ENCODE measurements at places on chromosomes 5 and 9.

DNA sequence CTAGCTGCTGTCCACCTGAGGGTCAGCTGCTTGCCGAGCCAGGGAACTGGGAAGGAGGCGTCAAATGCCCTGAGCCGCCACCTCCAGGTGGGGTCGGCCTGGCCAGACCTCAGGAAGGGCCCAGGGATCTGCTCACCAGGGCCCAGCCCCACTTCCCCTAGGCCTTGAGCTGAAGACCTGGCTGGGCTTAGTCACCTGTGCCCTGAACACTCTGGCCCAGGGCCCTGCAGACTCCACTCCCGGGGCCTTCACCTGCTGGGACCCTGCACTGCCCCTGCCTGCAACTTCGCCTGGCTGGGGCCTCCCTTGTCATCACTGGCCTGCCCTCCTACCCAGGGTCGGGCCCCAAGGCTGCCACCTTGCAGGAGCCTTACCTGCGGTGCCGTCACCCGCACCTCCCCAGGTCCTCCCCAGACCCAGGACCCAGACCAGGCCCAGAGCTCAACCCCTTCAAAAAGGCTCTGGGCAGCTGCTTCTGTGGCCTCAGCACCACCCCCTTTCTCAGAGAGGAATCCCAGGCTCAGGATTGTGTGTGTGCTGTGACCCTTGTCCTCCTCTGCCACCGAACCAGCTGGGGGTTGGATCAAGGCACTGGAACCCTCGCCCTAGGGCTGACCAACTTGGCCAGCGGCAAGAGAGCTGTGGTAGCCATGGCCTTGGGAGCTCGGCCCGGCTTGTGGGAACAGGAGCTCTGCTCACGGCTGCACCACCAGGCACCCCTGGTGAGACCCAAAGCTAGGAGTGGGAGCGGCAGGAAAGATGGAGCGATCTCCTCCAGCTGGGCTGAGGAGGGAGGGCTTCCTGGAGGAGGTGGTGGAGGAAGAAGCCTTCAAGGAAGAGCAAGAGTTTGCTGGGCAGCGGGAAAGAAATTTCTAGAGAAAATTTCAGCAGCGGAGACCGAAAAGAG lies 1.2 kb upstream of the NELFB start:
- no peak for DNase-seq

GRCh38 chr5:179406031-179406961 lies 61.0 kb upstream of the ADAMTS2 start:
- DNase-seq, result no peak

- DNase-seq, result no peak
These were observed 118.7 kb downstream of the ZNF462 start for GRCh38 chr9:106981396-106982287.

GRCh38 chr5:27130587-27130986 lies 92.2 kb upstream of the CDH9 start:
- DNase-seq, result no peak

- DNase-seq, result no peak
These were observed 402.9 kb upstream of the TYRP1 start for GRCh38 chr9:12290166-12290869.

DNA sequence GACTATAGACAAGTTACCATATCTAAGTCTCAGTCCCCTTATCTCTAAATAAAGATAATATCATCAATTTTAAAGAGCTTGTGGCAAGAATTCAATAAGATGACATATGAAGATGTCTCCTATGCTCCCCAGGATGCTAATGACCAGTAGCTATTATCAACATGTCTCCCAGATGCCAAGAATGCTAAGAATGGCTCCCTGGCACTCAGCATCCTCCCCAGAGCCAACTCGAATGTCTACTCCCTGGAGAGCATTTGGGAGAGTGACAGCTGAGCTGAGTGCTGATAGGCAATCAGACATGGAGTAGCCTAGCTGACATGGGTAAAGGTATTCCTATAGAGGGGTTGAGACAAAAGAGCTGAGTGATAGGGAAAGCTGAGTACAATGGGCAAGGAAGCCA lies 15.9 kb downstream of the P4HA2 start:
- DNase-seq, result no peak

DNA sequence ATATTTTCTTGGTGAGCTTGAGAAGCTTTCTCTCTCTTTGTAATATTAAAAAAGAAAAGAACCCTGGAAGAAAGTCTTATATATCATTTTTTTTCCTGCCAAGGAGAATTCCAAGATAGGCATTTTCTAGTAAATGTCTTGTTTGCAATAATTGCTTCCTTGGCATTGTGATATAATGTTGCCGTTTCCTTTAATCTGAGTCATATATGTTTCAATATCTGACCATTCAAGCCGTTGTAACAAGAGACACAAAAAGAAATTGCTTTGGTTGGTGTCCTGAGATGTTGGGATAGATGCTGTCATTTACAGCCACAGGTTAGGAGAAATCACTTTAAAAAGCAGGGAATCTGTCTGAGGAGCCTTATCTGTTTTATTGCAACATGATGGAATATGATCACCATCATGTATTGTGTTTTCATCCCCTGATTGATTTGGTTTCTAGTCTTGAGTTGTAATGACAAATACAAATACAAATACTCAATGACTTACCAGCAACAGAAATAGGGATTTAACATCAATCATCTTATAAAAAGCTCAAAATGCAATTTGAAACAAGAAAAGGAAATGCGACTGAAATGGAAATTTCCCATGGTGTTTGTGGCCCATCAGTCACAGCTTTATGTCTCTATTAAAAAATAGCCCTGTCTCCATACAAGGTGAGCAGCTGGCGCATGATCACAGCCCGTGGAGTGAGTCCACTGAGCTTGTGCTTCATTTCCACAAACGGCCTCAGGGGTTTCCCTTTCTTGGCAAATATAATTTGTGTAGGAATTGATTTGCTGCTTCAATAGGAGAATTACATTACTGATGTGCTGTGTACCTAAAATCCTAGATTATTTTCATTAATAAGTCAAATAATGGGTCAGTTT lies 250.1 kb upstream of the TRPC7 start:
- no peak for DNase-seq

DNA sequence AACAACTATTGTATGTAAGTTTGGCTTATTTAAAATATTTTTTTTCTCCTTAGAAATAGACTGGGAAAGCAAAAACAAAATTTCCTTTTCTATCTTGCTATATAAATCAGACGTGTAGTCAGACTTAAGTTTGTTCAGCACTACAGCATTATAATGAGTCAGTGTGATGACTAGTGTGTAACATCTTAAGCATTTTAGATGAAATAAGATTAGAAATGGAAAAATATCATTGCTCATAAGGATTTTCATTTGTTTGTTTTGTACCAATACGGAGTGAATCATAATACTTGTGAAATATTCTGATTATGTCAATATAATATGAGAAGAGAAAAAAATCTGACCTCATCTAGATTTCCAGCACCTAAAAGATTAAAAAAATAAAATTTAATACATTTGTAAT lies 64.7 kb upstream of the RICTOR start:
- DNase-seq, result no peak

DNA sequence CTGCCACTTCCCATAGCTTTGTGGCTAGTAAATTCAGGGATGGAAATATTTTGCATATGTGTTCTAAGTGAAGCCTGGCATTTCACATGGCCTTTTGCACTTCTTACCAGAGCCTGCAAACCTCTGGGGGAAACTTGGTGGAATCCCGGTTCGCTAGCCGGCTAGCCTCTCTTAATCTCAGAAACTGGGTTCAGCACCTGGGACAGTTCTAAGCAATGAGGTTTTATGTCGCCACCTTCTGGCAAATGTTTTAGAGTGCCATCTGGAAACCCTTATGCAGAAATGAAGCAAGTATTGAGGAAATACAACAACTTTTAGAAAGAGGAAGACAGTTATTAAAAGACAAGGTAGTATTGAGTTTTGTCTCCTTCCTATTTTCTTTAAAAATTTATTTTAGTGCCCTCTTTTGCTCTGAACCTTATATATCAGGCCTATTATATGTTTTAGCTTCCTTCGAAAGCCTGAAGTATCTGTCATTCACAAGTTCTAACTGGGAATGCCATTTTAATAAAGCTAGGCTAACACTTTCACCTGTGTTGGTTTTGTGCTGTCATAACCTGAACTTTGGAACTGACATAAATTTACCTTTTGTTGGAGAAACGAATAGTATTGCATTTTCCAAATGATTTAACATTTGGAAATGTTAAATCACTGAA lies 963 bp upstream of the HTR1A start:
- no peak for DNase-seq

GRCh38 chr9:92650839-92651621 lies 18.9 kb downstream of the IPPK start:
- DNase-seq, result no peak

DNA sequence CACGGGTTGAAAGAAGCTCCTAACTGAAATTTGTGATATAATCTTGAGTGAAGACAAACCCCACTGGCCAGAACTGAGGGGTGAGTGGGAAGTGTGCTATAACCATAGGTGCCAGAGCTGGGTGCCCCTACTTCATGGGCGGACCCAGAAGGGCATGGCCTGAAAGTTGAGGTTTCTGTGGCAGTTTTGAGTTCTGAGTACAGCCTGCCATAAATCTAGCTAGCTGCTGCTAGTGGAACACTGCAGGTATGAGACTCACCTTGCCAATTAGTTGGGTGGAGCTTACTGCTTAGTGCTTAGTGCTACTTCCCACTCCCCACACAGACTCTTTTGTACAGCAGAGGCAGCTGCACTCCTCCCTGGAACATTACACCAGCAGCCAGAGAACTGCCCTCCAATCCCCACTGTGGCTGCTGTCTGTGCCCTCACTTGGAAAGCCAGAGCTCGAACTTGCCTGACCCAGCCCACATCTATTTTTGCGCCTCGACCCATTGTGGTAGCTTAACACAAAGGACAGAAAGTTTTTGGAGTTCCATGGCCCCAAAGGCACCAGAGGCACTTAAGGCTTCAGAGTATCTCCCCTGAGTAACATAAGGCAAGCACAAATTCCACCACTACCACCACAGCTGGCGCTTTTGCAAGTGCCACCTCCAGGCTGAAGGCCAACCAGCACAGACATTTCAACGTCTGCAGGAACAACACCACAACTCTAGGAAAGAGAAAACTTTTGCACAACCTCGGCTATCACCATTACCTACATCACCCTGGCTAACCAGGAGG lies 27.1 kb upstream of the PTGER4 start:
- DNase-seq, result peak; percentile 42

GRCh38 chr9:21095561-21095960 lies 17.8 kb upstream of the IFNB1 start:
- no peak for DNase-seq

- no peak for DNase-seq
These were observed 149.9 kb upstream of the FBN2 start for GRCh38 chr5:128687930-128688329.

DNA sequence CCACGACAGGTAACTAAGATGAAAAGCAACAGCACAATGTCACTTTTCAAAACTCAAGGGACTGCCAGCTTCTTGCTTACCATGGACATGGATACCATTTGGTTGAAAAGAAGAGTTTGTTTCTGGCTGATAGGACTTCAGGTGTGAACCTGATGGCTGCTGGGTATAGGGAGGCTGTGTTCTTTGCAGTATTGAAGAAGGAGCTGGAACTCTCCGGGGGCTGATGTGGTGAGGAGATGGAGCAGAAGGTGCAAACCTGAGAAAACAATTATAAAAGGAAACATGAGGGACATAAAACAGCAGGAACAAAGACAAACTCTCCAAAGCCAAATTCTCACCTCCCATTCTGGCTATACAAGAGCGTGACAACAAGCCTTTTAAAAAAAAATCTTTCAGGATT lies 330.1 kb upstream of the RFX3 start:
- DNase-seq, result no peak

- DNase-seq, result no peak
These were observed 92.6 kb upstream of the MVB12B start for GRCh38 chr9:126233913-126234525.

GRCh38 chr5:10469253-10470050 lies 27.8 kb downstream of the ROPN1L start:
- no peak for DNase-seq

GRCh38 chr5:65050140-65050539 lies 281.4 kb downstream of the CWC27 start:
- DNase-seq, result no peak

GRCh38 chr9:113541019-113541900 lies 77.7 kb downstream of the RGS3 start:
- no peak for DNase-seq

DNA sequence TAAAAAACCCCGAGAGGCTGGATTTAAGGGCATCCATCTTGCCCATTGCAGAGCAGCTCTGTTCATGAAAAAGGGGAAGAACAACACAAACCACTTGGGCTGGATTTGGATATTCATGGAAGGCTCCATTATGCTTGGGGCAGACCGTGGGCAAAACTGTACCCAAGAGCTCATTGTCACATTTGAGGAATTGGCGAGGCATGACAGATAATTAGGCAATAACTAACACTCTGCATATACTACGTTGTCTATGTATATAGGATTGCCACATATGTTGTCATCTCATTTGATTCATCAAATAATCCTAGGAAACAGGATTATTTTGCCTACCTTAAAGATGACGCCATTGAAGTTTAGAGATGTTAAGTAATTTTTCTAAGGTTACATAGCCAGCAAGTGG lies 255.4 kb downstream of the SMARCA2 start:
- no peak for DNase-seq

DNA sequence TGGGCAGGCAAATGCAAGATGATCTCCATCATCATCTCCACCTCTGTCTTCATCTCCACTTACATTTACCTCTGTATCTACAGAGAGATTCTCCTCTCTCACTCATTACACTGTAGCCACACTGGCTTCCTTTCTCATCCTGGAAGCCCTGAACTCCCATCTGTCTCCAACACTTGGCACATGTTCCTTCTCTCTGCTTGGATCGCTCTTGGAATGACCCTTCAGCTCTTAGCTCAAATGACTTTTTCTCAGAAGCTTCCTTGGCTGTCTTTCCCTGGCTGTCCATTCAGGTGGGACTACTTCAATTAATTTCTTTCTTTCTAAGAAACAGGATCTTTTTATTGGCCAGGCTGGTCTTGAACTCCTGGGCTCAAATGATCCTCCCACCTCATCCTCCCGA lies 120.0 kb upstream of the KLF4 start:
- DNase-seq, result no peak

- DNase-seq, result no peak
These were observed 38.9 kb upstream of the SLC2A8 start for GRCh38 chr9:127358023-127358535.

- DNase-seq, result no peak
These were observed 145.5 kb downstream of the APBA1 start for GRCh38 chr9:69526699-69527098.

GRCh38 chr5:74382123-74382855 lies 258.2 kb downstream of the ENC1 start:
- DNase-seq, result no peak

DNA sequence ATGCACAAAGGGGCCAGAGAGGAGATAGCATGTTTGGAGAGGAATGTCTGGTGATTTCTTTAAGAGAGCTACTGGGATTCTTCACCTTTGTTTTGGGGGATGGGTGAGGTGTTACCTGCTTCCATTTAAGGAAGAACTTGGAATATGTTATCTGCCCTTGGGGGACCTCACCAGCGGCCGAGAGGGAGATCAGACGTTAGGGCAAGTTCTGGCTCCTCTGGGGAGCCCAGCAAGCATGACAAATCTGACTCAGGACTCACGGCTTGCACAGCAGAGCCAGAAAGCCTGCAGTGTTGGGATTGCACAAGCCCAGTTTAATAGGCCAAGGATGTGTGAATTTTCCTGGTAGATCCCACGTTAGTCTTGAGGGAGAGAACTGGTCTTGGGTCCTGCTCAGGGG lies 40.3 kb downstream of the SLC28A3 start:
- no peak for DNase-seq

GRCh38 chr5:122673343-122673742 lies 101.5 kb upstream of the SNX2 start:
- no peak for DNase-seq

GRCh38 chr9:23837038-23837437 lies 11.0 kb upstream of the ELAVL2 start:
- no peak for DNase-seq

GRCh38 chr5:35112300-35112699 lies 64.6 kb upstream of the AGXT2 start:
- no peak for DNase-seq

Measured in CD4-positive, alpha-beta T cell treated with Interleukin-17A for 4 hours (primary cell).